Suprapubic skin (tissue), 4 donors: ENCODE measurements at places on chromosomes 7 and 10.

DNA sequence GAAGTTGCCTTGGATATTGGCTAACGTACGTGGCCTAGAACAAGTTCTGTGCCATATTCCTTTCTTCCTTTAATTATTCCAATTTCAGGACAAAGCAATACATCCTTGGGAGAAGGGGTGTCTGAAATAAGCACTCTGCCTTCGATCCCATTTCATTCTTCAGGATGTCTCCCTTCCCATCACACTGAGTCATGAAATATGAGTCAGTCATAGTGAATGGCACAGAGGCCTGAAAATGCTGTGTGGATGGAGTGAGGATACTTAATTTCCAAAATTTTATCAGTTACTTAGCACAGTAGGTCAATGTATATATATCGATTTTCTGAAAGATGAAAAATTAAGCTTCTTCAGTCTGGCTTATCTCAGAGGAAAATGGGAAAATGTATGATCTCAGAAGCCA is 19.5 kb downstream of the EVX1 start:
- DNase-seq = no peak

DNA sequence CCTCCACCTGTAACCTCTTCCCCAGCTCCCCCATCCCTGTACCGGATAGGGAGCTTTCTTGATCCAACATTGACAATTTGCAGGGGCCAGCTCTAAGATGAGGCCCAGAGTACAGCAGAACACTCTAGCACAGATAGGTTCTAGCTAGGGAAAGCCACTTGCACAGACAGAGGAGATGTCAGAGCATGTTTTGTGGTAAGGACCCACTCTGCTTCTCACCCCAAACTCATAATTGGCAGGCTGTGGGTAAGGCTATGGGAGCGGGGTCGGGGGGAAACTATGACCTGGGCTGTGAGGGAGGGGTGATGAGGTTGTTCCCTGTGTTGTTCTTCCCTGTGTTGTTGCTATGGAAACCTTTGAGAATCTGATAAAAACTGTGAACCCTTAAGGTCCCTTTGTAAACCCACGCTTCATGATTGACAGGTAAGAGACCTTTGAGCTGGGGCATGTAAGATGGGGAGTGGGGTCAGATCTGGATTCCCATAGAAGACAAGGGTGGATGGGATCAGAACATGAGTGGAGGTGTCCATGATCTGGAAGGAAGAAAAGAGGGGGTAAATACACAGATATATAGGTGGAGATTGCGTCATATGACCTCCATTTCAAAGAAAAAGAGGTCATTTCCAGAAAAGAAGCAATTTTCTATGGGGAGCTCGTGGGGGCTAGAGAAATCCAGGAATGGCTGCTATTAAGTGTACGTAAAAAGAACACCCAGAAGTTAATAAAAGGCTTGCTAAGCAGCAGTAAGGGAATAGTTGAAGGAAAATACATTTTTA is 4.0 kb downstream of the CALD1 start:
- DNase-seq = no peak

DNA sequence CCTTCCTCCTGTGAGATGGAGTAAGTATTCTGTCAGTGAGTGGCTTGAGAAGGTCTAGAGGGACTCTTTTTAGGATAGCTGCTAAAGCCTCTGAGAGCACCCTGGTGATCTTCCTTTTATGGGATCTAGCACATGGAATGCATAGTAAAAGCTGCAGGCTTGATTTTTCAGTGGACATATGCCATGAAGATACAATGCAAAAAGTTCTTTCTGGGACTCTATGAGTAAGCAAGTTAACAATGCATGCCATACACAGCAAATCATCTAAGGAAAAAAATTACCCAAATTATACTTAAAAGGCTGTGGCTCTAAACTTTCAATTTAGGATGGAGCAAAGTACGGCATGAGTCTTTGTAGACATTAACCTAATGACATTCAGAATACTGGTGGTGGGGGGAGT is 154.5 kb downstream of the SGMS1 start:
- DNase-seq = no peak

DNA sequence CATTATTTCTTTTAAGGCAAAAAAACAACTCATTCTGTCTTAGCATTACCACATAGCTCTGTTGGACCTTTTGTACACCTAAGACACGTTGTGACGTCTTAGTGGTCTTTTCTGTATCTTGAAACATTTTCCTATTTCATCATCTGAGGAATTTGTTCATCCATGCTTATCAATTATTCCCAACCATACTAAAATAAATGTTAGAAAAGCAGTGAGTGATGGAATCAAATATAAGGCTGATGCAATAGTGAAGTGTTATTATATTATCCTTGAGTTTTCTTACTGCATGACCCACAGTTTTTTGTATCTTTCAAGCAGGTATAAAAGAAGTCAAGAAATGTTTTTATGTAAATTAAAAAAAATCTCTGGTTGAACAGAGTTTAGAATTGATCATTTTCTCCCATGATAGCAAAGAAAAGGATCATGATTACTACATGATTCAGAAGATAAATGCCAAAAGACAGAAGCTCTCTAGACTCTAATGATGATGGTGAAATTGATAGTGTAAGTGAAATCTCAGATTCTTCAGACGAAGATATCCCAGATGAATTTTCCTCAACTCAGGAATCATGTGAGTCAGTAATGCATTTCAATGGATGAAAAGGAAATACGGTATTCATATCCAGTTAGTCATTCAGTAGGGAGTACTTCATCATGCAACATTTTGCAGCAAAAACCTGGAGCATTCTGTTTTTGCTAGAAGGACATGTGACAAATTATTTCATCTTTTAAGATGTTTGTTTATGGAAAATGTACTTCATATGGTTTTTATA is 51.4 kb downstream of the CELF2 start:
- no peak for DNase-seq

- no peak for DNase-seq
Observed at GRCh38 chr7:1053002-1053411, 8.7 kb downstream of the GPR146 start.

DNA sequence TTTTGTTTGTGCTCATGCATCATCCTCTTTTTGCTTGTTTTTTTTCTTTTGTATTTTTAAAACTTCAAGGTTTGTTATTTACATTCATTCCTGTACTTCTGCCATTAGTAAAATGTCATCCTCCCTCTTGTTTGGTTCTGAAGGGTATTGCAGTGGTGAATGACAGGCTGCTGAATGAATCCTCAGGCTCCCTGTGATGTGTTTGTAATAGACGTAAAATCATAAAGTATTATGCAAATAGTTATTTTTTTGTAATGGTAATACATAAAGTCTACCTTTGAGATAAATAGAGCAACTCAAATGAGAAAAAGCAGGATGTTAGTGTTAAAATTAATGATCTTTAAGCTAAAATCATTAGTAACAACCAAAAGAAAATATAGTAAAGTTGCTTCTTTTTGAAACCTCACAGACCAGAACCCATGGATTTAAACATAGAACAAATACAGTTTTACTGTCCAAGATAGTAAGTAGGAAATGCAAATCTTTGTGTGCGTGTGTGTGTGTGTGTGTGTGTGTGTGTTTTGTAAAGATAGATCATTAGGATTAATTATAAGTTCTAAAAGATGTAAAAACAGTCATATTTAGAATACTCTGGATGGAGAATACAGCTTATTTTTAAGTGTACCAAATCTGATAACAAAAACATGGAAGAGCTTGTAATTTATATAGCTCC is 4.5 kb downstream of the GLCCI1 start:
- DNase-seq = no peak

- DNase-seq = no peak
Observed at GRCh38 chr7:23594879-23595604, 2.1 kb upstream of the CCDC126 start.

GRCh38 chr7:52500841-52501240 is 534.6 kb upstream of the POM121L12 start:
- no peak for DNase-seq

- DNase-seq = no peak
Observed at GRCh38 chr10:117419921-117420320, 44.7 kb upstream of the PDZD8 start.

GRCh38 chr7:50330696-50331095 is 26.2 kb downstream of the IKZF1 start:
- DNase-seq = no peak

DNA sequence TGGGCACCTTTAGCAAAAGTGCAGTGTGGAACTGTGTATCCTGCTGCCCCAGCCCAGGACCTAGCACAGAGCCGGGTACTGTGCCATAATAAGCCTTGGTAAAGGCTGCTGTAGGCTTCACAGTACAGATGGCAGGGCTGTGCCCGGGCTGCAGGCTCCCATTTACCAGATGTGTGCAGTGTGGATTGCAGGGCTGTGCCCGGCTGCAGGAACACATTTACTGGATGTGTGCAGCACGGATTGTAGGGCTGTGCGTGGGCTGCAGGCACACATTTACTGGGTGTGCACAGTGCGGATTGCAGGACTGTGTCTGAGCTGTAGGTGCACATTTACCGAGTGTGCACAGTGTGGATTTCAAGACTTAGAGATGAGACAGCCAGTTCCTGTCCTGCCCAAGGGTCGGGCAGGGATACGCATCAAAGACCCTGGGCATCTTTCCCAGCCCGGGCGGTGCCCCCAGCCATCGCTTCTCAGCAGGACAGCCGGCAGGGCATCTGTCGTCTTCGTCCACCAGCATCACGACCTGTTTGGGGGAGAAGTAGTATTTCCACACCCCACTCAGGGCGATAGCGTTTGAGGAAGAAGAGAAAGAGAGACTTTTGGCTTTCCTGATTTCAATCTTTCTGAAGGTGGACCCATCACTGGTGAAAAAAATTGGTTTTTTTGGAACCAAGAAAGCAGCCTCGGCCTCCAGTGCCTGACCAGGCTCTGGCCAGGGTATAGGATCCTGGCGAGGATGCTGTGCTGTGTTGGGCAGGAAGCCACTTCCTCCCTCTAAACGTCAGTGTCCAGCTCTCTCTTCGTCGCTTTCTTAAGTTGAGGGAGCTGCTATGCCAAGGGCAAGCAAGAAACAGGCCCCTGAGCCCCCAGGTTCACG is 180.8 kb downstream of the CUX1 start:
- DNase-seq = no peak

GRCh38 chr7:43164757-43165156 is 52.3 kb downstream of the HECW1 start:
- no peak for DNase-seq

DNA sequence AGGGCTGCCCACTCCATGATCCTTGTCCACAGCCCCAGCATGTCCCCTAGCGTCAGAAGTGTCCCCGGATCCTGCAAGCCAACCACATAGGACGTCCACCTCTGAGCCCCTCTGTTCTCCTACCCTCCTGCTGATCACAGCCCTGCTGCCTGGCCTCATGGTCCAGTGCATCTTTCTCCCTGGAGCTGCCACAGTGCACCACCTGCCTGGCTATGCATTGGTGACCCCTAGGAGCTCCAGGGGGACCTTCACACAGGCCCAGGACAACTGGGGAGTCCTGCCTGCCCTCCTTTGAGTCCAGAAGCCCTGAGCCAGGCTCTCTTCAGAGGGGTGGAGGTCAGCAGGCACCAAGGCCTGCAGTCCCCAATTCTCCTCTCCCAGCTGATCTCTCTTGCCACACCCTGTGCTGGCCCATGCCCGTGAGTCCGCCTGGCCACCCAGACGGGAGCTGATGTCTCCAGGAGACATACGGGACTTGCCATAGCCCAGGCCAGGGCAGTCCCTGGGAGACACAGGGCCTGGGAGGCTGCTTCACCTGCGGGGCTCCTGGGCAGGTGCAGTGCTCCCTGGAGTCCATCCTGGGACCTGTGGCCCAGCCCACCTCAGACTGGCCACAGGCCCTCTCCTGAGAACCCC is 77.4 kb upstream of the RET start:
- no peak for DNase-seq

DNA sequence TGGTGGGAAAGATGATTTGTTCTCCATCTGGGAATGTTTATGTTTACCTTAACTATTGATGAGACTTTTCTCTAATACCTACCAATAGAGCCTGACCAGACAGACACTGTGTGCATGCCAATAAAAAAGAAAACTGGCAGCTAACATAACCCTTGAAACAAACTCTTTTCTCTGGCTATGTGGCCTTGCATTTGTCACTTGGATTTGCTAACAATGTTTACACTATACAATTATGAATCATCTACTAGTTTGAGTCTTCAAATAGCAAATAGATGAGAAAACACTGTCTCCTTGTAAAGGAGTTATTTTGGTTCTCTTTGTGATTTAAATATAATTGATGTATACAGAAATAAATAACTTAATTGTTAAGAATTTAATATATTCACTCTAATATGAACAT is 273.1 kb downstream of the SEMA3D start:
- no peak for DNase-seq

DNA sequence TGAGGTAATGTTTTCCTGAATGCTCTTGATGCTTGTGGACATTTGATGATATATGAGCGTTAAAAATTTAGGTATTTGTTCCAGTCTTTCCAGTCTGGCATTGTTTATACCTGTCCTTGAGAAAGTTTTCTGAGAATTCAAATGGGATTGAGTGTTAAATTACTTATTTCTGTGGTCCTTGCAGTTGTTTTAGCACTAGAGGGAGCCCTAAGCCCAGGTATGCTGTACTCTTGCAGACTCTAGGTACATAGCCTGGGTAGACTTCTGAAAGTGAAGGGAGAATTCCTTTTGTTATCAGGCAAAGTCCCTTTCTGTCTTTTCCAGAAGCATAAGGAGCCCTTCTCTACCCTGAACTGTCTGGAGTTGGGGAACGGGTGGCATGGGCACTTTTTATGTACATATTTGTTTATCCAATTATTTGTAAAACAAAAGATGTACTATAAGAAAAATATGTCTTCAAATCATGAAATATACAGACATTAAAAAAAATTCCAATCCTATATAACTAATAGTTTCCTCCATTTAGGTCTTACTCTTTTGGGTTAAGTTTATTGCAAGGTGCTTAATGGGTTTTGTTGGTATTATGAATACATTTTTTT is 262.1 kb downstream of the ATRNL1 start:
- no peak for DNase-seq

- no peak for DNase-seq
Observed at GRCh38 chr7:139784648-139785047, 6.8 kb upstream of the HIPK2 start.

DNA sequence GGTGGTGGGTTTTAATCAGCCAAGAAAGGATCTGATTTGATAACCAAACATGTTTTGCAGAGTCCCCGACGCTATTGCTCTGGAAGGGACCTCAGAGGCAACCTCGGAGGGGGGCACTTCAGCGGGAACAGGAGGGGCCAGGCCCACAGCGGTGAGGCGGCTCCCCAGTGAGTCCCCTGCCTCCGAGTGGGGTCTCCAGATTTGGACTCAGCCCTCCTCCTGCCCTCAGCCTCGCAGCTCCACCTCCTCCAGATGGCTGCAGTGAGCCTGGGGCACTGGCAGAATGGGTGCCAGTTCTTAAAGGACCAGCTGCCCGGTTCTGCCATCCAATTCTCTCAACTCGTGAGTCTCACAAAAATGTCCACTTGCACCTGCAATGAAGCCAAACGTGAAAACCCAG is 61.0 kb upstream of the NANOS1 start:
- no peak for DNase-seq

DNA sequence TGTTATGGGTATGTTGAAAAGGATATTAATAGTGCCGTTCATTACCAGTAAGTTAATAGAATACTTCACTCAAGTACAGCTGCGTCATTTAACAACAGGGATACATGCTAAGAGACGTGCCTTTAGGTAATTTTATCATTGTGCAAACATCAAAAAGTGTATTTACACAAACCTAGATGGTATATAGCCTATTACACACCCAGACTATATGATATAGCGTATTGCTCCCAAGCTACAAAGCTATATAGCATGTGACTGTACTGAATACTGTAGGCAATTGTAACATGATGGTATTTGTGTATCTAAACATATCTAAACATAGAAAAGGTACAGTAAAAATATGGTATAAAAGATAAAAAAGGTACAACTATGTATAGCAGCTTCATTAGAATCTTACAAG is 11.1 kb upstream of the PRKG1 start:
- no peak for DNase-seq

GRCh38 chr7:47580811-47581331 is 1.0 kb downstream of the TNS3 start:
- DNase-seq = no peak
